Hindlimb muscle (tissue), 1 donor: ENCODE measurements at places on chromosomes 5 and 9. TPM values are rescaled to one million over a fixed set of nuclear protein-coding genes. Genes with fewer than 3 reads are reported as not detected.

KIAA1191 gene
- 60.5 TPM for polyA plus RNA-seq

FAM114A2 gene
- 16.0 TPM for polyA plus RNA-seq

PCDHB2 gene
- 4.4 TPM for polyA plus RNA-seq

NEUROG1 gene
- polyA plus RNA-seq, result not detected

TUSC1 gene
- 12.4 TPM for polyA plus RNA-seq

DNA sequence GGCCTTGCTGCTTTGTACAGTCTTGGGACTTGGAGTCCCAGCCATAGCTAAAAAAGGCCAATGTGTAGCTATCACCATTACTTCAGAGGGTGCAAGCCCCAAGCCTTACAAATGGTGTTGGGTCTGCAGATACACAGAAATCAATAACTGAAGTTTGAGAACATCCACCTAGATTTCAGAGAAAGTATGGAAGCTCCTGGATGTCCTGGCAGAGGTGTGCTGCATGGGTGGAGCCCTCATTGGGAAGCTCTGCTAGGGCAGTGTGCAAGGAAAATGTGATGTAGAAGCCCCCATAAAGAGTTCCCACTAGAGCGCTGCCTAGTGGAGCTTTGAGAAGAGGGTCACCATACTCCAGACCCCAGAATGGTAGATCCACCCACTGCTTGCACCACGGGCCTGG, 626.7 kb upstream of the COX7C start:
- no peak for DNase-seq

GRCh38 chr5:123921193-123921592, 409.2 kb downstream of the CSNK1G3 start:
- DNase-seq, result no peak

GRCh38 chr9:128011071-128011817, 30.5 kb upstream of the EEIG1 start:
- no peak for DNase-seq

GRCh38 chr9:115292584-115293279, 174.8 kb upstream of the TNC start:
- no peak for DNase-seq

- DNase-seq, result no peak
Measured at GRCh38 chr9:13718086-13718485, 438.6 kb upstream of the MPDZ start.

DNA sequence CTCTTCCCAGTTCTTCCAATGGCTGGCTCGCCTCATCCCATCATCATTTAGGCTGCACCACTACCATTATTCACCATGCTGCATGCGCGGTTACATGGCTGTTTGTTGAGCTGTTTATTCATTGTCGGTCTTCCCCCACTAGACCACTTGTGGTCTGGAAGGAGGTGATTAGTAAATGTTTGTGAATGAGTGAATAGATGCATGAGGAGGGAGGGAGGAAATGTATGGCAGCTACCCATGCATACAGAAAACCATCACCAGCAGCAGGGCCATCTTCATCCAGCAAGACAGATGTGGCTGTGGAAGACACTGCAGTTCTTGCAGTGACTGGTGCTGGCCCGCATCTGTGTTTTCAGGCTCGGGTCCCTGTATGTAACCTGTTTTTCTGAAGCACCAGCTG, 113.3 kb upstream of the SAP30L start:
- DNase-seq, result no peak
